ENCODE measurements at places on chromosomes 2 and 18.

- no peak for DNase-seq
These were observed 1184.9 kb upstream of the ACVR2A start for GRCh38 chr2:146659976-146660375.

- DNase-seq, result no peak
These were observed 68.2 kb downstream of the TMEM17 start for GRCh38 chr2:62437785-62438184.

- no peak for DNase-seq
These were observed 95.1 kb downstream of the AFF3 start for GRCh38 chr2:100046961-100047947.

DNA sequence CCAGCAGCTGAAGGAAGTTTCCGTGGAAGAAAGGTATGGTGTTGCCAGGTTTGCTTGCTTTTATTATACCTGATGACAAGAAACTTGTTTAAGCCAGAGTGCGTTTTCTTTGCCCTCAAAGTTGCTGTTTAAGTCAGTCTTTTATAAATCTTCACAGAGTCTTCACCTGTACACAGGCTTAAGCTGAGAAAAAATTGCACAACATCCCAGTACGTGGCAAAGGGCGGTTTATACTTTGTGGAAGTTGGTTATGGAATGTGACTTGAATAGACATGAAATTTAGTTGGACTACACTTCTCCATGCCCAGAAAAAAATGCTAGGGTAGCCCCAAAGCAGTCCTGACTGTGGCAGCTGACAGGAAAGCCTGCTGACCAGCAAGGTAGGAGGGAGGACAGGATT, 121.5 kb downstream of the RTN4 start:
- DNase-seq, result no peak

- DNase-seq, result no peak
These were observed 589.2 kb upstream of the SALL3 start for GRCh38 chr18:78390348-78390951.

DNA sequence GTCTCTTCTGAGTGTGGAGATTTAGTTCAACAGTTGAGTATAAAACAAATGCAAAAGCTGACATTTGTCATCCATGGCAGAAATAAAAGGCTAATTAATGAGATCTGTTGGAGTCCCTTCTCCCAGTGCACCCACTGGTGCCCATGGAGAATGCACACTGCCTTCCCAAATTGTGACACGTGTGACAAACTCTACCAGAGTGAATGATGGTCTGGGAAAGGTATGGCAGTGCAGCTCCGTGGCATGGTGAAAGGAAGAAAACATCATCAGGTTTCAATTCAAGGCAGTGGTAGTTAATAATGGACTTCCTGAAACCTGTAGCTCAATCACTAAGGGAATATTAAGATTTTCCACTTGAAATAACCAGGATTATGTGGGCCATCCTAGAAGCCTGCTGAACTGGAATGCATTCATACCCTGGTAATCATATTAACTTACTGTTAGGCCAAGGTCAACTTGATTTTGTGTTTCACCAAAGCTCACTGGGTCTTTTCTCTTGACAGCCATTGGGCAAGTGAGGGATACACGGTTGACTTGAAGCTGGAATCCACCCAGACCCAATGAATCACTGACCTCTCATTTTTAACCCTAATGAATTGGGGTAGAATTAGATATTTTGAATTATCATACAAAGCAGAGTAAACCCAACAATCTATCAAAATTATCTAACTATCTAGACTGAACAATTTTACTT, 167.6 kb downstream of the AFF3 start:
- DNase-seq, result peak; percentile 12

- DNase-seq, result no peak
These were observed 240.7 kb downstream of the LPIN1 start for GRCh38 chr2:11987151-11987550.

GRCh38 chr2:132670496-132671150, 618 bp upstream of the LYPD1 start:
- peak; percentile 29 for DNase-seq

DNA sequence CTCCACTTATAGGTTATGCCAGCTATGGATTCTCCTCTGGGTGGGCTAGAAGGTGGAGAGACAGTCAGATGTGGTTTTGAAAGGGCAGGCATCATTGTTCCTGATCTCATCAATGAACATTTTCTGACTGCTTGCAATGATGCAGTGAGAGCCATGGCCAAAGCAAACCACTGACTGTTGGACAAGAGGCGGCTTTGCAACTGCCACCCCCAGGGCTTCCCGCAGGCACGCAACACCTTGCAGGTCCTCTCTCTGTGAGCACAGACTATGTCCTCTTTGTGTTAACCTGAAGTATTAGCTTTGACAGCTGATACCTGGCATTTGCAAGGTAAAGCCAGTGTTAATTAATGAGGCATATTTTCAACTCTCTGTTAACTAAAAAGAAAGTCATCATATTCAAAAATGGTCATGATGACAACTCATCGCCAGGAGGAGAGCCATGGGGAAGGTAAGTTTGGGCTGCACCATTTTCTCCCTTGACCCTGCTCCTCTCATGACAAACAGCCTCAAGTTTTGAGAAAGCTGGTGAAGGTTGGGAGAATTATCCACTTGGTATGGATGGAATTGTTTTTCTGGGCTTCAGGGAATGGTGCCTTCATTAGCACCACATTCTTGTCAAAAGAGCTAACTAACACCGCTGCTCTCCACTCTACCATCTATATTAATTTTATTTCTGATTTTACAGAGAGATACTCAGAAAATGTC, 14.9 kb upstream of the FAM124B start:
- no peak for DNase-seq

GRCh38 chr18:50169149-50169548, 25.8 kb downstream of the MYO5B start:
- DNase-seq, result no peak

GRCh38 chr18:61569176-61569892, 236.1 kb downstream of the CDH20 start:
- DNase-seq, result peak; percentile 66

GRCh38 chr2:127083819-127084503, 23.0 kb downstream of the BIN1 start:
- DNase-seq, result peak; percentile 94

- DNase-seq, result no peak
These were observed 78.6 kb upstream of the GALNT5 start for GRCh38 chr2:157178874-157179273.
